NCI-H2081 treated with DMSO at 0.1 percent for 48 hours (cell line): ENCODE measurements at places on chromosomes 6 and 20.

DNA sequence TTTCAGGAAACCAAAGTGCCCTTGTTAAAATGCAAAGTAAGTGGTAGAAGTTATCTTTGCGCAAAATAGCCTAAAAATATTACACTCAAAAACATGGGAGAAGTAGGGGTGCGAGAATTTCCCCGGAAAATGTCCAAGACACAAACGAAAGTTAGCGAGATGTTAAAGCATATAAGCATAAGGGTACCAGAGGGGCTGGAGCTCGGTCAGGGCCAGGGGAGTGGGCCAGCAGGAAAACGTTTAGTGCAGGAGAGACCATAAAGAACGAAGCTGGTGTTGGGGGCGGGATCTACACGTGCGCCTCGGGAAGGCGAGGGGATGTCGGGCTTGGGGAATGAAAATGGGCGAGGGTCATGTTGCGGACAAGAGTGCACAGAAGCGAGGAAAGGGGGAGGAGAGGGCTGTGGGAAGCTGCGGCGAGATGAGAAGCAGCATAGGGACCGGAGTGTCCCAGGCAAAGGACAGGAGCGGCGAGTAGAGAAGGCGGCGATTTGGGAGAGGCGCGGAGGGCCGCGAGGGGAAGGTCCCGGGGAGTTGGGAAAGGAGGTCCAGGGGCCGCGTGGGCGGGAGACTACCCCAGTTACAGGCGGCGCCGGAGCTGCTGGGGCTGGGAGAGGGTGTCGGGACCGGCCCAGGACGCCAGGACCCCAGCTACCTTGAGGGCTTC is 600 bp downstream of the XPO5 start:
- no peak for DNase-seq

GRCh38 chr6:23114812-23115504 is 545.6 kb downstream of the HDGFL1 start:
- DNase-seq: no peak

DNA sequence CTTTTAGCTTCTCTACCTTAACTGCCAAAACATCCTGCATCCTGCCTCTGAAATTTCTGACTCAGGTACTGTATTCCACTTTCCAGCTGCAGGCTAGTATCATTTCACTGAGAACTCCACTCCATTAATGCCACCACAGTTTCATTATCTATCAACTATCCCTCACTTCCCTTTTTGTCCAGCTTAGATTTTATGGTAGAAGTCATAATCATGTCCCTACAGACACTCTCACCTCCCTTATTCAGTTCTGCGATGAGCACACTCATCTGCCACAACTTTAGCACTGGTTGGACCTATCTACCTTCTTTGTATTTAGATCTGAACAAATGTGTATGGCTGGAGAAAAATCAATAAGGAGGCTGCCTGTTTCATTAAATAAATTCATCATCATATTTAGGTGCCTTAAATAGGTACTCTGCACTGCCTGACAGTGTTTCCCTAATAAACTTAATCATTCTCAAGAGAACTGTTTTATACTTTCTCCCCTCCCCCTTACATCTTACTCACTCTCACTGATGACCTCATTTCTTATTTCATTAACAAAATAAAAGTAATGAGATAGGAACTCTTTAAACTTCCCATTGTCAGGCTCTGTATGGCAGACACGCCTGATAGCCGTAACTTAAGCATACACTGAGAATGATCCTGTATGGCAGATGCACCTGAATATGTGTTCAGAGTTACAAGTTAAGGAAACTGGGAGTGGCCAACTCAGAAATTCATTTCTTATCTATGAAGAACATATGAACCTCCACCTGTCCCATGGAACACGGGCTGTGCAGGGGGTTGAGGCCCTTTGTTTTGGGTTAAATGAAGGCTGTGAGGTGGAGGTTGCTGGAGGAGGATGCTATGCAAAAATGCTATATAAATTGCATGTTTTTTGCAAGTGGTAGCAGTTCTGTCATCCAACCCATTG is 95.3 kb upstream of the MAN1A1 start:
- no peak for DNase-seq

GRCh38 chr6:81832304-81832703 is 79.8 kb upstream of the TENT5A start:
- no peak for DNase-seq

- no peak for DNase-seq
These were observed 243.2 kb upstream of the TENT5A start for GRCh38 chr6:81995548-81996289.

DNA sequence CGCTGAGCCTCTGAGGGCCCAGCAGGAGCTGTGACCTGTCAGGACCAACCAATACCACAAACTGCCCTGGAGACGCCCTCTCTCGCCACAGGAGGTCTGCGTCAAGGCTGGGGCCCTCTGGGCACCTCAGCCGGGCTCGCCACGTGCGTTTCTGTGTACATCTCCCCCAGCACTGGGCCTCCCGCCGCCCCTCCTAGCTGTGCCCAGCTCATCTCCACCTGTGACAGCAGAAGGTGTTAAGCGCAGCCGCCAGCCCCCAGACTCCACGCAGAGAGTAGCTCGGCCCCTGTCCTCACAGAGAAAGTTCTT is 91.4 kb downstream of the TAF4 start:
- DNase-seq: no peak

DNA sequence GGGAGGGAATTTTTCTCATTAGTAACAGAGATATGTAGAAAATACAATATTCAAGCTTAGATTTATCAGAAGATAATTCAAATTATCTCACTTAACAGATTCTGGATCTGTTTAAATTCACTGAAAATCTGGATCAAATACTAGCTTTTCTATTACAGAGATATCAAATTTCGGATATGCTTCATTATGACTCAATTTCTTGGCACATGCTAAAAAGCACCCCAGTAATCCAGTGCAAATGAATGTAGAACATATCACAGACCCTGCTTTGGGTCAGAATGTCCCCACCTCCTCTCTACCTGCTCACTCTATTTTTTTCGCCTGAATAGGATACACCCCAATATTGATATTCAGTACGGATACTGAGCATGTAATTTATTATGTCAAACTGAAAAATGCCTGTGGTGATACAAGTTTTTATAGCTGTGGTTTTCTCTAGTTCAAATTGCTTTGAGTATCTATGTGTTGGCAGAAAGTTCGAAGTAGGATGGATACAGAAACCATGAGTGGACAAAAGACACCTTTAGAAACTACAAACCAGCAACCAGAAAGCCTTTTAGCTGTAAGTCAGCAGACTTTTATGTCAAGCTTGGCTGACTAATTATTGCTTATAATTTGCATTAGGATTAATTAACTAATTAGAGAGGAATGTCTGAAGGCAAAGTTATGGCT is 290.0 kb downstream of the TFAP2B start:
- DNase-seq: no peak

GRCh38 chr6:62980093-62980492 is 231.2 kb upstream of the FKBP1C start:
- DNase-seq: no peak

- no peak for DNase-seq
These were observed 53.2 kb downstream of the PPP1R14C start for GRCh38 chr6:150195996-150196417.

GRCh38 chr6:136769759-136770158 is 22.5 kb downstream of the MAP3K5 start:
- DNase-seq: no peak

GRCh38 chr6:55955684-55956083 is 80.3 kb upstream of the BMP5 start:
- DNase-seq: no peak

- DNase-seq: no peak
These were observed 215.7 kb downstream of the SYNDIG1 start for GRCh38 chr20:24684956-24685691.

- DNase-seq: no peak
These were observed 1.2 kb downstream of the TSBP1 start for GRCh38 chr6:32370505-32370904.
